ENCODE measurements at places on chromosomes 12 and 14.

- DNase-seq = peak; percentile 22
Measured at GRCh38 chr14:66070542-66071319, 415.4 kb upstream of the CCDC196 start.

GRCh38 chr12:117365049-117365616, 3.7 kb upstream of the NOS1 start:
- DNase-seq = no peak

GRCh38 chr12:93323625-93324329, 53.9 kb upstream of the NUDT4 start:
- no peak for DNase-seq

DNA sequence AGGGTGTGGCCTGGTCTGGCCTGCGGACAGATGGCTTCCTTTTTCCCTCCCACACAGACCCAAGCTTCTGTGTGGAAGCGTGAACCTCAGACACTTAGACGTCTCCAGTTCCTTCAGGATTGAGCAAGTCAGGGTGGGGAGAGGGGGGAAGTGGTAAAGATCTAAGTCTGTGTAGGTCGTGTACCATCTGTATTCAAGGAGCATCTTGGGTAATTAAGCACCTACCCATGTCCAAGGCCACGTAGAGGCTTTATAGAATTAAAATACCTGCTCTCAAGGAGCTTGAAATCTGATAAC, 1.7 kb downstream of the AVIL start:
- no peak for DNase-seq

GRCh38 chr12:117013726-117014125, 85.5 kb downstream of the TESC start:
- no peak for DNase-seq

GRCh38 chr12:78797196-78797931, 67.2 kb upstream of the SYT1 start:
- no peak for DNase-seq

- no peak for DNase-seq
Measured at GRCh38 chr12:113735131-113735530, 231.0 kb downstream of the RBM19 start.

DNA sequence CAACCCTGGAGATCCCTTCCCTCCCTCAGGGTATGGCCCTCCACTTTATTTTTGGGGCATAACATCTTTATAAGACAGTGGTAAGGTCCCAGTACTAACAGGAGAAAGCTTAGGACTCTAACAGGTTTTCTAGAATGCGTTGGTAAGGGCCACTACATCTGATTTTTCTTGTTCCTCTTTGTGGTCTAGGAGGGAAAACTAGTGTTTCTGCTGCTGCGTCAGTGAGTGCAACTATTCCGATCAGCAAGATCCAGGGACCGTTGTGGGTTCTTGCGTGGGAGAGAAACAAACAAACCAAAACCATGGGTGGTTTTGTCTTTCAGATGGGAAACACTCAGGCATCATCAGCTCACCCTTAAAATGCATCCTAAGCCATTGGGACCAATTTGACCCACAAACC, 123.6 kb upstream of the SLC16A7 start:
- DNase-seq = no peak

- DNase-seq = no peak
Measured at GRCh38 chr14:55904086-55904485, 214.1 kb upstream of the PELI2 start.

DNA sequence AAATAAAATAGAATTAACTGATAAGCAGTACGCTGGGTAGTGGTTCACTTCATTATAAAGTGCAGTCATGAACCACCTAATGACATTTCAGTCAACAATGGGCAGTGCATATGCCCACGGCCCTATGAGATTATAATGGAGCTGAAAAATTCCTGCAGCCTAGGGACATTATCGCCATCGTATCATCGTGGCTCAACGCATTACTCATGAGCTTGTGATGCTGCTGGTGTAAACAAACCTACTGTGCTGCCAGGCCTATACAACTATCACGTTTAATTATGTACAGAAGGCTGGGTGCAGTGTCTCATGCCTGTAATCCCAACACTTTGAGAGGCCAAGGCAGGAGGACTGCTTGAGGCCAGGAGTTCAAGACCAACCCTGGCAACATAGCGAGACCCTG, 62.3 kb upstream of the TMEM263 start:
- no peak for DNase-seq

GRCh38 chr14:51093371-51094281, 1.3 kb downstream of the TRIM9 start:
- DNase-seq = no peak

GRCh38 chr14:73753887-73754795, 40.0 kb upstream of the PNMA1 start:
- no peak for DNase-seq

GRCh38 chr12:26126340-26127284, 1.8 kb upstream of the BHLHE41 start:
- DNase-seq = no peak

GRCh38 chr12:8968761-8969160, 19.3 kb upstream of the M6PR start:
- no peak for DNase-seq

- no peak for DNase-seq
Measured at GRCh38 chr14:81406863-81407262, 6.7 kb upstream of the STON2 start.

DNA sequence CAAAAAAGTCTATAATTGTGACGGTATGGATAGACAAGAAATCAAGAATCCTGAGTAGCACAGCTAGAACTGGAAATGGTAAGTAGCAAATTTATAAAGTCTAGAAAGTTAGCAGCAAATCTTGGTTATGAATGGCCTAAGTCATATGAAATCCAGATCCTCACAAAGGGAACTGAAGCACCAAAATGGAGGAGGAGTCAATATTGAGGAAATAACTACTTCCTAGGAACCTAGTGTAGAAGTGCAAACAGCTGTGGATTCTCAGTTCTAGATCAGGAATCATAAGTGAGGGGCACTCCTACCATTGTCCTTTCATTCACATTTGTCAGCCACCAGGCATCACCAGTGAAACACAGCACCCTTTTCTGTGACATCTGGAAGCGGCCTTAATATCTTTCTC, 202.2 kb upstream of the DCN start:
- no peak for DNase-seq

All from stimulated activated CD4-positive, alpha-beta T cell treated with anti-CD3 and anti-CD28 coated beads, TNF-alpha, amount 100 ng/mL, for 48 hours (primary cell).